ENCODE measurements at places on chromosomes 13 and 19. TPM values are rescaled to one million over a fixed set of nuclear protein-coding genes. Genes with fewer than 3 reads are reported as not detected.

The PSG1 gene
- not detected for total RNA-seq

The GAS6 gene
- 58.9 TPM for total RNA-seq

The ZNF490 gene
- total RNA-seq = 6.9 TPM

The PINLYP gene
- total RNA-seq = not detected

The NLRP11 gene
- total RNA-seq = not detected

The CYP4F12 gene
- total RNA-seq = 0.56 TPM

The IGFL4 gene
- total RNA-seq = 0.54 TPM

The LRRC63 gene
- not detected for total RNA-seq

The C19orf81 gene
- total RNA-seq = not detected

The CEACAM1 gene
- 0.32 TPM for total RNA-seq

The RFPL4AL1 gene
- total RNA-seq = not detected

The SIGLEC9 gene
- not detected for total RNA-seq

The ZNF211 gene
- 5.7 TPM for total RNA-seq
